ENCODE measurements at places on chromosomes 7 and 10.

GRCh38 chr7:121026577-121027111 lies 38.1 kb downstream of the CPED1 start:
- no peak for DNase-seq

GRCh38 chr10:61455656-61456055 lies 2.5 kb upstream of the TMEM26 start:
- peak; percentile 29 for DNase-seq

DNA sequence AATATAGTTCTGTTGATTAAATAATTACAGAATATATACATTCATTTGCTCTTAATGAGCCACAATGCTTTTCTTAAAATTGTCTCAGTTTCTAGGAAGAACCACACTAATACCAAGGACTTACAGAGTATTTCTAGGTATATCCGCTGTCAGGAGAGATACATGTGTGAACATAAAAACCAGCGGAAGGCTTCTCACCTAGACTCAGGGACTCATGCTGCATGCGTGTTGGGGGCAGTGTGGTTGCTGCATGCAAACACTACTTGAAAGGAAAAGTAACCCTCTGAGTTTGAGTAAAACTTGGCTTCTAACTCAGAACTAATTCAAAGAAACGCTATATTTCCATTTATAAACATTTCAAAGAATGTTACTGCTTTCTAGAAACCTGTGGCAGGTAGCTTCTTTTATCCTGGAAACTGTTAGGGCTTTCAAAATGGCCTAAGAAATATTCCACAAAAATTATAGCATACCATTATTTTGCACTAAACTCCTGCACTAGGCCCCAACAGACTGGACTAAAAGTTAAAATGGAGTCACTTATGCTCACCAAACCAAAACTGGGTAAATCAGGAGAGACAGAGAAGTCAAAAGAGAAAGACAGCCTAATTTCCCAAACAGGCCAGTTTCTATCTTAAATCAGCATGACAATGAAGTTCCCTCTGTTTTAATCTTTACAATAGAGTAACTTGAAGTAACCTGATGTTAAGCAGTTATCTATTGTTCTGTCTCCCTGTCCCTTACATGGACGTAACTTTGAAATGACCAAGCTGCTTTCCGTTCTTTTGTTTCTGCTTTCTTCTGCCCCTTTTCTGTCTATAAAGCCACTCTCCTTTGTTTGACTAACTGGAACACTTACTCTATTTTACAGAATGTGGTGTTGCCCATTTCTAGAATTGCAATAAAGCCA lies 95.2 kb upstream of the FAM133B start:
- DNase-seq = no peak

GRCh38 chr10:116254422-116255155 lies 18.4 kb downstream of the GFRA1 start:
- no peak for DNase-seq

DNA sequence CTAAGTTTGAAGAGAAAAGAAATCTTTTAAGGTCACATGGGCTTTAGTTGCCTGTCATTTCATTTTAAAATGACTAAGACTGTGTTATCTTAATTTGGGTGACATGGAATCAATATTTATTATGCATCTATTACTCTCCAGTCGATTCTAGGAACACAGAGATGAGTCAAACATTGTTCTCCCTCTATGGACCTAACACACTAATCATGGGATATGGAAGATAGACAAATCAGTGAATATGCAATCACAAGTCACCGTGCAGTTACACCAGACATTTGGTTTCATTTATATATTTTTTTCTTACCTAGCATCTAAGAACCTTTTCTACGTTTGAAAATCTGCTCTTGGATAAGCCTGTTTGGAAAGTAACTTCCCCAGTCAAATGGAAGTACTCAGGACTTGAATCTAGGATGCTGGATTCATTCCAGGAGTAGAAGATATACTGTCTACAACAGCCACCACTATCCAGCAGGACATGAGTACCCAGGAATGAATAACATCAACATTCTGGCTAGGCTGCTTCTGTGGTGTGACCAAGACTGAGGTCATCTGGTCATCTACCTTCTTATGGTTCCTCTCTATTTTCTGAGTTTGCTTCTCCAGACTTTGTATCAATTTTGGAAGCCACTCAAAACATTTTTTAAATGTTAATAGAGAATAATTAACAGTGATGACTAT lies 902.9 kb upstream of the LRRN3 start:
- DNase-seq = no peak

DNA sequence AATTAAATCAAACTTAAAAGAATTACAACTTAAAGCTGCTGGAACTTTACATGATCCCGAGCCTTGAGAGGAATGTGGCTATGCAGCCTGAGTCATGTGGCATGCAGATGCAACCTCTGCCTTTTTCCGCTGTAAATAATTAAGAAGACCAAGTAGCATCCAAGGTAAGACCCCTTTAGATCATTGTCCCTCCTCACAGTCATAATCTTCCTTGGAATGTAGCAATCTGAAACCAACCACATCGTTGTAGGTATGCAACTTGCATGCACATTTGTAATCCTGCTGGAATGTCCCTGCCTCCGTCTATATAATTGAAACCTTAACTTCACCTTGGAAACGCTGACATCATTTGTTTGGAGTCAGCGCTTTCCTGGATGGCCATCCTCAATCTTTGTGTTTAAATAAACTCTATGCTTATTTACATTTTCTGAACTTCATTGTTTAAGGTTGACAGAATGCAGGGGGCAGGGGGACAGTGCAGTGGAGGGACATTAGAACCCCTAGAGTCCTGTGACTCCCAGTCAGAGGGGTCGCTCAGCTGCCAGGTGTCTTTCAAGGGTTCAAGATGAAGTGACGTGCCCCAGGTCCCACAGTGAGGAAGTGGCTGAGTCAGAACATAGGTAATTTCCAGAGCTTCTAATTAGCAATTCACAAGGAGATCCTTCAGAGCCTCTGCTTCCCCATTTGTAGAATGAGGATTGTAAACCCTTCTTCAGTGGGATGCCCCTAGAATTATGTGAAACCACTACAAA lies 110.7 kb downstream of the RALA start:
- DNase-seq = peak; percentile 13

DNA sequence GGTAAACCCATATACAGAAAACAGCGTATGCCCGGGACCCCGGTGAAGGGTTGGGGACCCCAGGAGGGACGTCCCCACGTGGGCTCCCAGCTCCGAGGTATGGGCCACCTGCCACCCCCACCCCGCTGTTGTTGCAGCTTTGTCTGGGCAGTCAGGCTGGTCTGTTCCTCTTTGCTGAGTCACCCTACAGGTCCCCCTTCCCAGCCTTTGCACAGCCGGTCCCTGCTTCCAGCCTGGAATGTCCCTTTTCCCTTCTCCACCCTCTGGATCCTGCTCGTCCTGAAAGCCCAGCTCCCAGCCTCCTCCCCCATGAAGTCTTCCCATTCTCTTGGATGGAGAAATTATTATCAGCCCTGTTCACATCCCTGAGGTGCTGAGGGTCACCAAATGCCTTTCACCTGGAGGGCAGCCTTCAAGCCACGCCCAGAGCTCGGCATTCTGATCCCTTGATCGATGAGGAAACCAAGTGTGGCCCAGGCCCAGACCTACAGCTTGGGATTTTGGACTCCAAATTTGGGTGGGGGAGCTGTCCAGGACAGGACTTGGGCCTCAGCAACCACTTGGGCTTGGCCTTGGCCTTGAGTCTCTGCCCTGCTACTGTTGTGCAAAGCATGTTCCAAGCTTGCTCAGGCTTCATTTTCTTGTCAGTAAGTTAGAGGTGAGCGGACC lies 2.6 kb downstream of the CLDN4 start:
- no peak for DNase-seq

- no peak for DNase-seq
Observed at GRCh38 chr7:112059675-112060074, 146.5 kb downstream of the DOCK4 start.
